ENCODE measurements at places on chromosomes 3 and 15.

GRCh38 chr15:64779024-64779423 is 3.6 kb upstream of the RBPMS2 start:
- DNase-seq: no peak

DNA sequence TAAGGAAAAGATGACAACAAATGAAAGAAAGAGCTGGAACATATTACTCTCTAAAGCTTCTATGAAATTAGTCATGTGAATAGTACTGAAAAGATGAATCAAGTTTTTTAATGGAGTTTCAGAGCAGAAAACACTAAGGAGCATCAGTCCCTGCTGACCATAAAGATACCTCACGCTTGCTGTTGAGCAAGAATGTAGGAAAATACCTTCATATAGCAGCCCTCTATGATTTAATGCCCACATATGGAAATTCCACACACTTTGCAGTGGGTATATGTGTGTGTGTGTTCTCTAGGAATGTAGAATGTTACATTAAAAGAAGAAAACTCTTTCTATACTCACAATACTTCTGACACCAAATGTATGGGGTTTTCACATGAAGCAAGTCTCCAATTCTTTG is 355.0 kb downstream of the ERC2 start:
- no peak for DNase-seq

DNA sequence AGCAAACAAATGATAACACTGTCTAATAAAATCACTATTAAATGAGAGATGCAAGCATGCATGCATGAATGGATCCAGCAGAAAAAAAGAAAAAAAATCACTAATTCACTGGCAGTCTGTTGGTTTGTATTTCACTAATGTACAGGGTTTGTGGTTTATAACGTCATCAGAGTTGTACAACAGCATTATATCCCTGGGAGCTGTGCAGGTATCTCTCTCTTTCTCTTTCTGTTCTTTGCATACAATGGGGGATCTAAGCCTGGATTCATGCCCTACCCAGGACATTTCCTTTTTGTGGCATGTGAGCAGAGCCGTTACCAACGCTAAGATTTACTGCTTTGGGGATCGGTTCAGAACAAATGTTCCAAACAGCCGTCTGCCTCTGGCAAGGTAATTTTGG is 229.5 kb downstream of the SOX2 start:
- no peak for DNase-seq

- no peak for DNase-seq
Observed at GRCh38 chr3:48039487-48040190, 23.4 kb upstream of the MAP4 start.

GRCh38 chr3:153028381-153028780 is 133.6 kb upstream of the RAP2B start:
- no peak for DNase-seq

DNA sequence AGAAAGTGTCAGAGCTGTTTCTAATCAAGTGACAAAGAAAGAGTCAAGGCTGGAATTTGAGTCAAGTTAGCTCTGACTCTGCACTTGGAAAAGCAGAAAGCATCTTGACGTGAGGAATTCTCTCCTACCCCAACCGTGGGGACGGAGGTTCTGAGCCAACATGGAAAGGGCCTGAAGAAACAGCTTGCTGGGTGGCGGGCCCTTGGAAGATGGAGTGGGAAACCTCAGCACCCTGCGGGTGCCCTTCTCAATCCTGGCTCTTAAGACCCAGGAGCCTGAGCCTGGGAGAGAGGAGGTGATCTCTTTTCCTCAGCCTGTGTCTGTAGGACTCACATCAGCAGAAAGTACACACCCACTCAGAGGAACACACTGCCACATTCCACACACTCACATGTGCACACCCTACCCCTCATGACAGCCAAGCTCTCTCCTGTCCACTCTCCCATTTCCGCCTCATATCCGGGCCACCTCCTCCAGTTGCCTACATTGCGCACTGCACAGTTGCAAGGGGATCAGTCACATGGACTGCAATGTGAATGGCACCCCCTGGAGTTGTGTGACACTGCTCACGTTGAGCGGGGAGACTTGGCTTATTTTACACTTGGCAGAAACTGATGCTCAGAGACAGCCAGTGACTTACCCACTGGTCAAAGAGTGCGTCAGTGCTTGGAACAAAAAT is 101.5 kb upstream of the SLC6A6 start:
- no peak for DNase-seq

DNA sequence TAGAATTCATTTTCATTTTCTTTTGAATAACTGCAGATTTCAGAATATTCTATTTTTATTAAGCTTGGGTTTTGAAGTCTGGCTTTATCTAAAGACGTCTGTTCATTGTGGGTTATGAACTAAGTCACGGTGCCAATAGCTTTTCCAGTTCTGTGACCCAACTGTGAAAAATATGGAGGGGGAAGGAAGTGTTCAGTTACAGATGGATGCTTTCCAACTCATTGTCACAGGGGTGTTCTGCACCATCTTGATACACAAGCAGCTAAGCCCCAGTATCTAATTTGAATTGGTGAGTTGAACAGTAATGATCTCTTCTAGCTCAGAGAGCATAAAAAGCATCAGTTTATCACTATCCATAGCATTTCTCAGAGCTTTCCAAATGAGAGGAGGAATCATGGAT is 710.6 kb downstream of the EDEM1 start:
- DNase-seq: no peak

GRCh38 chr3:194879991-194880939 is 194.6 kb downstream of the FAM43A start:
- no peak for DNase-seq

- DNase-seq: no peak
Observed at GRCh38 chr15:52281085-52282035, 14.2 kb downstream of the MYO5C start.

GRCh38 chr3:100184948-100185570 is 70.8 kb upstream of the FILIP1L start:
- no peak for DNase-seq

DNA sequence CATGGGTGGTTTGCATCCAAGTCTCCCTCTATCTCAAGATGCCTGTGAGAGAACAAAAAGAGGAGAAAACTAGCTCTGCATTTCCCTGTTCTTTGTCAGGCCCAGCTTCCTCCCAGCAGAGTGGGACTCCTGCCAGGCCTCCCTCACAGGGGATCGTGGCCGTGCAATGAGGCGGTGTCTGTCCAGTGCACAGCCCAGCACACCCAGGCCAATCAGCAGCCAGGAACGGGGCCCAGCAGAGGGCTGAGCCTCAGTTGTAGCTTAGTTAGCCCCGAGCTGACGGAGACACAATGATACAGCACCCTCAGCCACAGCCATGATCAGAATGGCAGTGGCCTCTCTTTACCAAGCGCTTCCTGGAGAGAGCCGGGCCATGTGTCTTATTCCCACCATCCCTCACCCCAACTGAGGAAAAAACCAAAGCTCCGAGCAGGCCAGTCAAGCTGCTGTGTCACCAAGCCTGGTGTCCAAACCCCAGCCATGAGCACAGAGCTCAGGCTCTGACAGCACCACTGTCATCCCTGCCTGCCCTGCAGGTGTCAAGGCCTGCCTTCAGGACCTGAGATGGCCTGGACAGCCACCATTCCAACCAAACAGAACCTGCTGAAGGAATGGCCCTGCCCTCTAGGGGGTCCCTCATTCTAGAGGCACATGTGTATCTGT is 71.1 kb downstream of the DNAJB8 start:
- no peak for DNase-seq

GRCh38 chr15:75695634-75696310 is 16.9 kb downstream of the CSPG4 start:
- no peak for DNase-seq

DNA sequence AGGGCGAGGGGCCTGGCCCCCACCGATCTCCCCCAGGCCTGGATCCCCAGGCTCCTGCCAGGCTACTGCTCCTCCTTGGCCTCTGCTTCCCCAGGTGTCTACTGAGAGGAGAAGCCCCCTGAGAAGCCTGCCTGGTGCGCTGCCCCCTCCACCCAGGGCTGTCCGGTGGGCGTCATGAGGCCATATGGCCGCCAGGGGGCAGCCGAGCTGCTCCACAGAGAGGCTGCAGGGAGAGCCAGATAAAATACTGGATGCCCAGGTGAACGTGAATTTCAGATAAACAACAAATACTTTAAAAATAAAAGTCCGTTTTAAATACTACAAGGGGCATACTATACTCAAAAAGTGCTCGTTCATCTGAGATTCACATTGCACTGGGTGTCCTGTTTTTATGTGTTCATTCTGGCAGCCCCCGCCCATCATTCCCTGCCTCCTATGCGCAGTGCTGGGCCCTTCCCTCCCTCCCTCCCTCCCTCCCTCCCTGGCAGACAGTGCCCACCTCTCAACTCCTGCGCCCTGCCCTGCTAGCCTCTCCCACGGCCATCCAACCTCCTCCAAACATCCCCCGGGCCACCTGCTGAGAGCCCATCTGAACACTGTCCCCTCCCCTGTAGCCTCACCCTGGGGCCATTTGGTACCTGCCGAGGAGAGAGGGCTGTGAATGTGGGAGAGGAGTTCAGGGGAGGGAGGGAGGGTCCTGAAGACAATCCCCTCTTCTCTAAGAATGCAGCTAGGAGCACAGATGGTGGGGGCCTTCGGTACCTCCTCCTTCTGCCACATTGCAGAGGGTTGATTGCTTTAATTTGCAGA is 29.6 kb downstream of the PSTPIP1 start:
- peak; percentile 56 for DNase-seq

DNA sequence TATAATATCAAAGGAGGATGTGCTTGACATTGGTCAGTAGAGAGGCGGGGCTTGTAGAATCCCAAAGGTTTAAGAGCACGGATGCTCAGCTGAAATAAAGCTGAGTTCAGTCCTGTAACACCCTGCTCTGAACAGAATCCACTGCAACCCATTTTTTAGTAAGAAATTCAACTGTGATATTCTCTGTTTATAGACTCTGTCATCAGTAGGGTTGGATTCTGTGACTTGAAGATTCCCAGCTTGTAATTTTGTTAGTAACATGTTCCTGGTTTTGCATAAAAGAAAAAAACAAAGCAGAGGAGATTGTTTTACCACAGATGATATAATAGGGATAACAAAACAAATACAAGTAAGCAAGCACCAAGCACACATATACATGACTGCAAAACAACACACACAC is 324.6 kb upstream of the NR2F2 start:
- DNase-seq: no peak
